ENCODE measurements at places on chromosomes 4 and X.
A peak's percentile ranks its signal among the peaks of the same experiment; 100 is the strongest.

- no peak for DNase-seq
Measured at GRCh38 chr4:26252349-26253025, 68.3 kb upstream of the RBPJ start.

DNA sequence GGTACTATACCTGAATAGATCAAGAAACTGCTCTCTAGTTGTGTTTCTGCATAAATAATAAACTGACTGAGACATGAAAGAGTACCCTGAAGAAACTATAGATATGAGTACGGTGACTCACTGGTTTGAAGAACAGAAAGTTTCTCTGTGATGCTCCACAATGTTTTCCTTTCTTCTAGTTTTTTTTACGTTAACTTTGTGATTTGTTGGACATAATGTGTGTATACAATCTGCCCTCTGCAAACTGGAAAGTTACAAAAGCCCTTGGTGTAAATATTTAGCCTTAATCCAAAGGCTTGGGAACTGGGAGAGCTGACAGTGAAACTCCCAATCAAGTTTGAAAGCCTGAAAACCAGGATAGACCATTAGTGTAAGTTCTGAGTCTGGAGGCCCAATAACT is 31.6 kb upstream of the PAPSS1 start:
- no peak for DNase-seq

GRCh38 chr4:125961626-125962025 is 646.9 kb downstream of the FAT4 start:
- DNase-seq: no peak

DNA sequence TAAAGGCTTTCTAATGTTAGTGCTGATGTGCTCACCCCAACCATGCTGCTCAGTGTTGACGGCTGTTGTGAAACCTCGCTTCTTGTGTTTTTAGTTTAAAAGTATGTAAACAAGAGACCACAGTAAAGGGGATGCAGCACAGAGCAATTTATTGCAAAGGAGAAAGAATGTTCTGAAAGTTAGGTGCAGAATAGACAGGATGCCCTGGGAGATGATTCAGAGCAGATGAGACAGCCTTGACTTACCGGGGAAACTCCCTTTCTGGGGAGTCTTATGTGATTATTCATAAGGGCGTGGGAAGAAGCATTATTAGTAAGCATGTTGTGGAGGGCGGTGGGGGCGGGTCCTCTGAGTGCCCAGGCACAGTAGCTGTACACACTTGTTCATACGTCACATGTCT is 47.7 kb downstream of the EVC start:
- peak; percentile 76 for DNase-seq

GRCh38 chrX:24694825-24695224 is 1.1 kb downstream of the POLA1 start:
- DNase-seq: no peak

GRCh38 chr4:147924604-147925412 is 192.9 kb downstream of the ARHGAP10 start:
- no peak for DNase-seq

GRCh38 chrX:31449965-31450364 is 378.1 kb upstream of the FTHL17 start:
- no peak for DNase-seq

DNA sequence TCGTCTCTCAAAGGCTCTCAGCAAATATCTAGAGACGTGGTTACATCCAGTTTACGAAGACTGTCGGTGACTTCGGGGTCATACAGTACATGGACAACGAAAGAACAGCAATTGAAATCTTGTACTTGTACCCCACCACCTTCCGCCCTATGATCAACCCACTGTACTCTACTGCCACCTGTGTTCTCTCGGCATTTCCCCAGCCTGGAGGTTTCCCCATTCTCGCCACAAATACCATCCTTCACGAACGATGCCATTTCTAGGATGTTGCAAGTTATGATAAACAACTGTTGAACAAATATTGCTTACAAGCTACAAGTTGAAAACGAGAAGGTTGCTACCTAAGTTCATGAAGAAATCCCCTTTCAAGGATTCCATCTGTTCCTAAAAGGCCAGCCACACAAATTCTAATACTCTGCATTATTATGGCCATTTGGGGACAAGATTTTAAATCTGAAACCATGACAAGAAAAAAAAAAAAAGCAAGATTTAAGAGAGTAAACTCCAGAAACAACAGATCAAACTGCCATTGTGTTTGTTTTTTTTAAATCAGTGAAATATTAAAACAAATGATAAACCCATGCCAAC is 1.6 kb downstream of the APBB2 start:
- DNase-seq: no peak

GRCh38 chr4:110944501-110944900 is 321.6 kb upstream of the PITX2 start:
- no peak for DNase-seq

GRCh38 chrX:152646961-152647360 is 9.3 kb downstream of the GABRQ start:
- DNase-seq: no peak

GRCh38 chr4:121256887-121257466 is 92.9 kb upstream of the TNIP3 start:
- DNase-seq: no peak

DNA sequence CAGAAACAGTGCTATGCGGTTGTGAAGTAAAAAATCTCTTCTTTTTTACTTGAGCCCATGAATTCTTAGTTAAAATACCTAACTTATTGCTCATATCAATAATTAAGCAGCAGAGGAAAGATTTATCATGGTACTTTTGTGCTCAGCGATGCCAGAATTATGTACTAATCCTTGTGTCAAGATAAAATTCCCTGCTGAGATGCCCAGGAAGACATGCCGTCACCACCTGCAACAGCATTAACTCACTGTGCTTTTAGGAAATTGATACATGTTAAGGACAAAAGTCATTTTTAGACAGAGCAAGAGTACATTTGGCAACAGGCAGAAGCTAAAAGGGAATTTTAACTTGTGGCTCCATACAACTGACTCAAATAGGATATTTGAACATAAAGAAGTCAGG is 138.9 kb downstream of the NPNT start:
- no peak for DNase-seq

DNA sequence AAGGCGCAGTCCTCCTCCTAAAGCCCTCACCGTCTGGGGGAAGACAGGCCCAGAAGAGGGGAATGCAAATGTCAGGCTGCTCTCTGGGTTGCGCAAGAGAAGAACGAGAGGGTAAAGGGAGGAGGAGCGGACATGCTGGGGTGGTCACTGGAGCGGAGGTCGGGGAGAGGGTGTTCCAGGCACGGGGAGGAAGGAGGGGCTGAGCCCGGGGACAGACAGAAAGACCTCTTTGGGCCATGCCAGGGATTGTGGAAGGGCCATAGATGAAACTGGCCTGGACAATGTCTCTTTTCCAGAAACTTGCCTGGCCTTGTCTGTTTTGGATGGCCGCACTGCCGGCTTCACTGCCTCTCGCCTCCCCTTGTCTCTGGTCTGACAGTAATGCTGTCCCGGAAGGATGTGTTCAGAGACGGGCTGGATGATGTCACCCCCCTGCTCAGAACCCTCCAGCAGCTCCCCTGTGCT is 121.0 kb downstream of the SORCS2 start:
- DNase-seq: no peak

- no peak for DNase-seq
Measured at GRCh38 chr4:145740806-145741205, 60.9 kb downstream of the C4orf51 start.

DNA sequence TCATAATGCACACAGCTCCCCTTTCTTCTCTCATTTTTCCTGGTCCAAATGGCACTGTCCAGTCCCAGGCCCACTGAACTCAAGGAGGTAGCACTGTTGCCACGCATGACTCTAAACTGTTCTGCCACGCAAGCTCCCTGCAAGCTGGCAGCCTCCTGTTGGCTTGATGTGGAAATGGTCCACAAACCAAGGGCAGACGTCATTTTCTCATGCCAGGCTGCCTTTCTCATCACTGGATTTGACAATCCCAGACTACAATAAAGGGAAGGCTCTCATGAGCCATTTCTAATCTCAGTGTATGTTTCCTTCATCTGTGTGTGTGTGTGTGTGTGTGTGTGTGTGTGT is 22.4 kb downstream of the OTOP1 start:
- DNase-seq: no peak

GRCh38 chrX:12319003-12319519 is 180.8 kb downstream of the FRMPD4 start:
- no peak for DNase-seq
